Activated CD4-positive, alpha-beta T cell treated with anti-CD3 and anti-CD28 coated beads, Interleukin-2, amount 50 U/mL, for 4 hours (primary cell): ENCODE measurements at places on chromosomes 7 and 10.

GRCh38 chr7:91847876-91848588 is 32.5 kb downstream of the MTERF1 start:
- DNase-seq: no peak

DNA sequence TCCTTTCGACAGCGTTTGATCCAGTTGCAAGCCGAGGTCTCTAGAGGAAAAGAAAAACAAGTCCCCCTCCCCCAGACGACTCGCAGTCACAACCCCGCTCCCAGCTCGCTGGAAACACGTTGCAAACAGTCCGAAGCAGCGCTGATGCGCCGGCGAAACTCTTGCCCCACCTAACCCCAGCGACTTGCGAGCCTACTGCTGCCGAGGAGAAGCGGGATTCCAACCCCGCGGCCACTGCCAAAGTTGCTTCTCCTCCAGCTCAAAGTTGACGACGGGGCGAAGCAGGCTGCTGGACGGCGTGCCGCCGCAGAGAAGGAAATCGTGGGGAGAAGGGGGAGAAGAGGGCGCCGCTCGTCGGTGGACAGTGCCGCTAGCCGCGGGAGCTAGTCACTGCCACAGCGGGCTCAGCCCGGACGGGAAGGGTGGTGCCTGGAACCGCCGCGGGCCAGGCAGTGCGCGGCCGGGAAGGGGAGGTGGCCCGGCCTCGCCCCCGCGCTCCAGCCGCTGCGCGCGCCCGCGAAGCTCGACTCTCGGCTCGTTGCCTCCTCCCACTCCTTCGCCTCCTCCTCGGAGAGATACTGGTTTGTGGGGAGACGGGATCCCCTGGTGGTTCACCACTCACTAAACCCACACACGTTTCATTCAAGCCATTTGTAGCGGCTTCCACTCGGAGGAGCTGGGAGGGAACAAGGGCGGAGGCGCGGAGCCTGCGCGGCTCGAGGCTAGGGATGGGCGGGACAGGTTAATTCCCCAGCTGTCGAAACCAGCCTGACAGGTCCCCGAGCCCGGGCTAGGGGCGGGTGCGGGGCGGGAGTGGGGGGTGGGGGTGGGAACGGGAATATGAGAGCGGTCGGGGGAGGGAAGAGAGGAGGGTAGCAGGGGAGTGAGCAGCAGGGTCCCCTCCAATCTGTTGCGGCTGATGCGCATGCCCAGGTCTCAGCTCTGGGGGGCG is at the start of gene GPR37:
Gene GPR37 (minus strand): TSS at position 392 of the 952 bp plus-strand sequence. CDS start 816 bp downstream, outside the sequence.
- DNase-seq: peak; percentile 5

- DNase-seq: no peak
Measured at GRCh38 chr7:146661435-146661834, 544.8 kb downstream of the CNTNAP2 start.

GRCh38 chr10:19811540-19811939 is 4.7 kb upstream of the PLXDC2 start:
- no peak for DNase-seq

DNA sequence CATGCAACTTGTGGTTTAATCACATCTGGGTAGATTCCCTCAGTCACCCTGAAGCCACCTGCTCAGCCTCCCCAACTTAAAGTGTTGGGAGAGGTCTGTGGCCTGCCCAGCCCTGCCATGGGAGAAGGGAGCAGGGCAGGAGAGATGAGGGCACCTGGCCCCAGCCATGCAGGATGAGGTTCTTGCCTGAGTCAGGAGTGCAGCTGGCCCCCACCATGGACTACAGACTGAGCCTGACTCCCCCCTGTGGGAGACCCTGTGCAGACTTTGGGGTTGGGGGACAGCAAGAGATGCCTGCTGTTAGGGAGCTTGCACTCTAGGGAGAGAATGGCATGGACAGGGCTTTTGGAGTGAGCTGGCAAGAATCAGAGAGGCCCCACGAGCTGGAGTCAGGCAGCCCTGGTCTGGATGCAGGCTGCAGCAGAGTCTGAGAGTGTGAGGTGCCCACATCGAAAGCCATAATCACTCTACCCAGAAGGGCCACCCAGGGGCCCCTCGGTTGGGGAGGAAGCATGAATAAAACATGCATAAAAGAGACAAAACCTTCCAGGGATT is 34.7 kb upstream of the DPYSL4 start:
- no peak for DNase-seq

DNA sequence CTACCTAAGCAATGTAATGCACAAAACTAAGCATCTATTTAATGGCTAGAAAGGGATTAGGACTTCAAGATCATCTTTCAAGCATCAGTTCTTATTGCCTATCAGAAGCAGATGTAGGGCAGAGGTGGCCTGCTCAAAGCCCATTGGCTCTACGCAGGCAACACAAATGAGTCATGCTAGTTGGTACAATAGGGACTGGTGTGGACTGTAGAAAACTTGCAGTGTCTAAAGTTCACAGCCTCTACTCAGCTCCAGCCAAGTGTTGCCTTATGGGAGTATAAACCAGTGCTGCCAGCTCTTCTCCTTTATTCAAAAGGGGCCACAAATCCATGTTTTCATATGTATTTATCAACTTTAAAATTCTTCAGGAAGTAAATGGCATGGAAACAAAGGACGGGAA is 31.7 kb downstream of the ASAH2 start:
- no peak for DNase-seq
